ENCODE measurements at places on chromosomes 3 and 15.

DNA sequence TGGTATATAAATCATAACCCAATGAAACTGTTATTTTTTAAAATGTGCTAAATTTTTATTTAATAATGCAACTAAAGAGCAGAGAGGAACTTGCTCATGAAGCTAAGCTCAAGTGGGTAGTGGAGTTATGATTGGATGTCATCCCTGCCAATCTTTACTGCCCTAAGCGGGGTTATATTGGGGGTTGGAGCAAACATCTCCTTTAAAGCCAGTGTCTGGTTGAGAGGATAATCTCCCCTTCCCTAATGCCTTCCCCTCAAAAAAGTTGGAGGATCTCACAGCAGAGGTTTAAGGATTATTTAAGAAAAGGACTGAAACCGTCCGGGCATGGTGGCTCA, 32.1 kb upstream of the CLASP2 start:
- no peak for DNase-seq

GRCh38 chr15:85886309-85886811, 91.6 kb upstream of the KLHL25 start:
- DNase-seq = no peak

GRCh38 chr15:94247789-94248638, 16.7 kb downstream of the MCTP2 start:
- DNase-seq = no peak

DNA sequence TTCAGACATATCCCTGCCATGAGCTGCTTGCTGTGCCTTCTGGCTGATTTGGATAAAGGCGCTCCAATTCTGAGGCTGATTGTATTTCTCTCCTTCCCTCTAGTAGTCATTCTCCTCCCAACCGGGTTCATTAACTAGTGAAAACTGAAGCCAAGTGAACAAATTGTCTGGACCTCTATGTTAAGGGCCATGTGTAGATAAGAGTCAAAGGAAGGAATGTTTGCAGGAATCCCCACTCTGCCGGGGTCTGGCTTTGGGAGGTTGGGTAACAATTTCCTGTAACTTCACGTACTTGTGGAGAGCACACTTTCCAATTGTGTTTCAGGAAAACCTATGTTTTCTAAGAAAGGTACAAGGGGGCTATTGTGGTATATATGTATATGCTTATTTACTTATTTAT, 38.2 kb upstream of the SUCLG2 start:
- no peak for DNase-seq

- no peak for DNase-seq
Observed at GRCh38 chr3:40504636-40505430, 1.0 kb upstream of the ZNF620 start.

DNA sequence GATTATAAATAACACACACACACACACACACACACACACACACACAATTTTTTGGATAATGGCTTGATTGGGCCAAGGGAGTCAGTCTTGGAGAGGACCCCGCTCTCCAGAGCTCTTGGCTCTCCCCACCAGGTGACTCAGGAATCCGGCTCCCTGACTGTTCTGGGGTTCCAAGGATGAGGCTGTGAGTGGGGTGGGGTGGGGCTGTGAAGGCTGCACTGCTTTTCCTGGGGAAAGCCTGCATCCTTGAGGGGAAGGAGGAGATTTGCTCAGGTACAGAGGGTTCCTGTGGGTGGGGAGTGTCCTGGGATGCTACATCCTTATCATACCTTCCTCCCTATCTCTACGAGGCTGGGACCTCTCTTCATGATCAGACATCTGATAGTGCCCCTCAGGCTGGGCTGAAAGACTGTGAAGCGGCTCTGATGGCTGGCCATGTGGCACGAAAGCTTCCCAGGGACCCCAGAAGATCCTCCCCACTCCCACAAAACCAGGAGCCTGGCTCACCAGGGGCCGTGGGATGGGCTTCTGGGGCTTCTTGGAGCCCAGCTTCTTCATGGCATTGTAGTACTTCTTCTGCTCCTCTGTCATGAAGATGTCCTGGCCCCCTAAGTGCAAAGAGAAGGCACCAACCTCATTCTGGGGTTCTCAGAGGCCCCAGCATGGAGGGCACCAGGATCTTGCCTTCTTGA, 59.2 kb downstream of the EXOG start:
- no peak for DNase-seq

GRCh38 chr3:157876556-157876955, 229.7 kb downstream of the SHOX2 start:
- DNase-seq = no peak

- DNase-seq = no peak
Observed at GRCh38 chr3:136840252-136840651, 21.3 kb downstream of the SLC35G2 start.

GRCh38 chr3:51959651-51960050, 4.5 kb downstream of the GPR62 start:
- DNase-seq = no peak

DNA sequence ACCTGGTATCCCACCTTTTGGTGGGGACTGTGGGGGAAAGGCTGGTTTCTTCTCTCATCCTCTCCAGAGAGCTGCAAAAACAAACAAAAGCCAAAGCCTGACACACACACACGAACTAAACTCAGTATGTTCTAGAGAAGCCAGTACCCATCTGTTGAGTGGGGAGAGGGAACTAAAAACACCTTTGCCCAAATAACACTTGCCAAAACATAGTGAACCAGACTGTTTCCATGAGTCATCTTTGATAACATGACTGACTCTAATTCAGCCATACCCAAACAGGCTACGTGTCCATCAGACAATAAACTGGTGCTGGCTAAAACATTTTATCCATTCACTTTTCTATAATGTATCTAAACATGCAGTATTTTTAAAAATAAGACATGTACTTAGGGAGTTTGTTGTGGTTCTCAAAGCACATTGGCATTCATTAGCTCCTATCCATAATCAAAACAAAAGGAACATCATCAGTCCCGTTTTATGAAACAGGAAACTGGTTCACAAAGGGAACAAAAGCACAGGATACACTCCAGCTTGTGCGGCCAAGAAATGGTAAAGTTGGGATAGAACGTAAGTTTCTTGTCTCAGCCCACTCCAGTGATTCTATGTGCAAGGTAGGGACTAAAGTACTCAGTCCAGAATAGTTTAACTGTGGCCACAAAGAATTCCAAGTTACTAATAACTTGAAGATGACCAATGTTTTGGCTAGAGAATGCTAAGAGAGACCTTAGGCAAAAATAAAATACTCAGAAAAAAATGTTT, 16.1 kb downstream of the LYSMD2 start:
- no peak for DNase-seq

DNA sequence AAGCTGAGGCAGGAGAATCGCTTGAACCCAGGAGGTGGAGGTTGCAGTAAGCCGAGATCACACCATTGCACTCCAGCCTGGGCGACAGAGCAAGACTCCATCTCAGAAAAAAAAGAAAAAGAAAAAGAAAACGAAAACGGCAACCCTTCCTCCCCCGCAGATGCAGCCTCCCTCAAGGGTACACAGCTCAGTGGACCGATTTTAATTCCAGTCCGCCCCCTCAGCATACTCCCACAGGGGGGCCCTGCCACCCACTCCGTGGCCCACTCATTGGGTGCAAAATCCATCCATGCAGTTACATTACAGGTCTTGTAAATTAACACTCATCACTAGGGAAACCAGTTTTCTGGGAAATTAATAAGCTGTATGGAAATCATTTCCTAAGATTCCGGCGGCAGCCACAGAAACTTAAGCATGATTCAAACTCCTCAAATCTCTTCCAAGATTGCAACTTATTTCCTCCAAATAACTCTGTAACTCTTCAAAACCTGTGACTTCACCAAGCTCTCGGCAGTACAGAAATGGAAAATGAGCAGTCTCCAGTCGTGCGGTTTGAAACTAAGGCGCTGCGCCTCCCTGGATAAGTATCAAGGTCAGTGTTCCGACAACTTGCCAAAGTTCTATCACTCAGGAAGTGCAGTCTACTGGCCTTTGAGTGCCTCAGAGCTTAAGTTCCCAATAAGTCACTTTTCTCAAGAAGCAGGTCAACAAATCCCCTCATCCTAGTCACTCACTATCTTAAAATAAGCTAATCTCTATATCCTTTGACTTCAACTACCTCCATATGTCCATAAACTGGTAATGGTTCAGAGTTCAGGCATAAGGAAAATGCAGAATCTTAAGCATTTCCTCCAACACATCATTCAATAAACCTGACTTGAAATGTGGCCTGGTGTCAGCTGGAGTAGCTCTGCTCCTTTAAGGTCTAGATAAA, 24.7 kb upstream of the KLHL6 start:
- no peak for DNase-seq

DNA sequence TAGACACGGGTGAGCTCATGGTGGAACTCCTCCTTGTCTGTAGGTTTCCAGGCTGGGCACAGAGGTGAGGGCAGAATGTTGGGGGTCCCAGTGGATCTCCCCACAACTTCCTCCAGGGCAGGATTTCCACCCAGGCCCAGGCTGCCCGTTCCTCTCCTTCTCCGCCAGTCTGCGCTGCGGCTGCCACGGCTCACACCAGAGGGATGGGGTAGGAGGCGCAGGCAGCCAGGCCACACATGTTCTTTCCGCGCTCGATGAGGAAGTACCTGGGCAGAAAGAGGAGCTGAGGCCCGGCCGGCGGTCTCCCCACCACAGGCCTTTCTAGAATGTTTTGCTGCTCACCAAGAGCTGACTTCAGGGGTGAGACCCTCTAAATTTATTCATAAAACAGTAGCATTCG, 22.9 kb downstream of the CTSH start:
- no peak for DNase-seq

- no peak for DNase-seq
Observed at GRCh38 chr3:18526667-18527066, 101.5 kb upstream of the SATB1 start.

- DNase-seq = no peak
Observed at GRCh38 chr3:136901391-136901790, 39.4 kb downstream of the NCK1 start.

- no peak for DNase-seq
Observed at GRCh38 chr3:23035927-23036640, 167.0 kb upstream of the UBE2E2 start.

- no peak for DNase-seq
Observed at GRCh38 chr15:90878660-90879059, 5.6 kb upstream of the FES start.

- DNase-seq = no peak
Observed at GRCh38 chr15:68463444-68463843, 31.5 kb upstream of the ITGA11 start.

GRCh38 chr15:25470230-25470629, 31.4 kb upstream of the UBE3A start:
- no peak for DNase-seq

DNA sequence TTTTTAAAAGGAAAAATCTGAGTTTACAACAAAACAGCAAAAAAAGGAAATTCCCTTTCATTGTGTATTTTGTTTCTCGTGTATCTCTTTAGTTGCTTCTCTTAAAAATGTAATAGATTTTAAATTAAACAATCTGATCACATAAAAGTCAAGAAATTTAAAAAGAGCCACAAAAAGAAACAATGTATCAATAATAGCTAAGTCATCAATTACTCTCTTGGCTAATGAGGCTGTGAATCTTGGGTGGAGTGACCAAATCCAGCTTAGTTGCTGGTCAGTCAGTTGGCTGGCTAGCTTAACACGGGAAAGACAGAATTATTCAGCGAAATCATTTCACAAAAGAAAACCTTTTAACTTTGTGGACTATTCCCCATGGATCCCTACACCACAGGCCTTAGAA, 3.2 kb downstream of the SFMBT1 start:
- no peak for DNase-seq

- no peak for DNase-seq
Observed at GRCh38 chr3:40978442-40978841, 220.9 kb upstream of the CTNNB1 start.

- DNase-seq = no peak
Observed at GRCh38 chr15:31040611-31041010, 49.2 kb upstream of the MTMR10 start.

DNA sequence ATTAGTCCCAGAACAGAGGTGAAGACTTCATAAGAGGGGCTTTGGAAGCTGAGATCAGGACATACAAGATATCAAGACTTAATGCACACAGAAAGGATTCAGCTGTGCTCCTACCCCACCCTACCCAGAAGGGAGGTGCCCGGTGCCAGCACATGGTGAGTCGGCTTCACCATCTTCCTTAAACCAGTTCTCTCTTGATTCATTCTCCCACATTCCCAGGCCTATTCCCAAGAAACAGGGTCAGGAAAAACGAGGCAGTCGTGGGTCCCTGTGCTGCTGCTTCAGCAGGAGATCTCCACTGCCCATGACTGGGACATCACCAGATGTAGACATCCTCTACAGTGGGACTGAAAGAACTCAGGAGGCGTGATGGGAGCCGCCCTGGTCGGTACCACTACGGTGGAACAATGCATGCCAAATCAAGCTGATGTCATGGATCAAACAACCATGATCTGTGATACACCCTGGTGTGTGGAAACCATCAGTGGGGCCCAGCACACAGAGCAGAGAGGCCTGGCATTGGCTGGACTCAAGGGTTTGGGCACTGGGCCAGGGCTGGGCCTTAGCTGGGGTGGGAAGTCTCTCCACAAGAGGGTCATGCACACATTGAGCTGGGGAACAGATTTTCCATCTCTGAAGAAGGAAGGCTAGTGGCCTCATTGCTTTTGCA, 41.9 kb downstream of the CCDC12 start:
- no peak for DNase-seq

GRCh38 chr3:69079269-69080159, 651 bp downstream of the UBA3 start:
- no peak for DNase-seq

DNA sequence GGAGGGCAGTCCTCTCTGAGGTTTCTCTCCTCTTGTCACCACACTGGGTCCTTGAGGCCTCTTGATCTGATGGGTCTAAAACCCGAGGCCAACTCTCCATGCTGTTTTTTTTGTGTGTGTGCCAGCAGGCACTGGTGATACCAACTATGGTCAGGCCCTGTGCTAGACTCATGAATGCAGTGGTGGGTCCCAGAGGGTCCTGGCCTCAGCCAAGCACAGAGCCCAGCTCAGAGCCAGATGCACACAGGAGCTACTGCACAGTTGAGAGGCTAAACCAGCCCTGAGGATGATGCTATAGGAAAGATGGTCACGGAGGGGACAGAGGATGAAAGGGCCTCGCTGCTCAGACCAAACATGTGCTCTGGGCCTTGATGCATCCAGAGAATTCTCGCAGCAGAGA, 33.5 kb downstream of the RAB6B start:
- no peak for DNase-seq

GRCh38 chr3:73789825-73790444, 165.2 kb upstream of the PDZRN3 start:
- no peak for DNase-seq

DNA sequence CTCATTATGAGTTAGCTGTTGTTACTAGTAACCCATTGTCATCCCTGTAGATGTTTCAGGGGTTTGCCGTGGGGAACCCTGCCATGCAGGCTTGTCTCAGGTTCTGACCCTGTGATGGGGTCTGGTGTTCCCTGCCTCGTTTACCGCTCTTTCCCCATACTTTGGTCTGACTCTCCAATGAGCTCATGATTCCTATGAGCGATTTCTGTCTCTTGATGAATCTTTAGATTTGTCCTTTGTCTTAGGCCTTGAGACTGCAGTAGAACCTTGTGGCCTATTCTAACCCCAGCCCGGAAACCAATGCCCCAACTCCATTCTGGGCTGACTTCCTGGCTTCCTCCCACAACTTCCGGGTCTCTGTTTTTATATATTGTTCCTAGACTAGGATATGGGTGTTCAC, 11.3 kb upstream of the IQGAP1 start:
- no peak for DNase-seq
